Activated CD4-positive, alpha-beta T cell treated with anti-CD3 and anti-CD28 coated beads for 36 hours (primary cell): ENCODE measurements at places on chromosomes 3 and 15. TPM values are rescaled to one million over a fixed set of nuclear protein-coding genes. Genes with fewer than 3 reads are reported as not detected.

C3orf33 gene
- 1.5 TPM for total RNA-seq

GRAMD2A gene
- 0.11 TPM for total RNA-seq

LNP1 gene
- total RNA-seq = 1.7 TPM

LEKR1 gene
- 0.53 TPM for total RNA-seq

GALNT15 gene
- not detected for total RNA-seq

NDUFB5 gene
- total RNA-seq = 105 TPM

RLBP1 gene
- total RNA-seq = not detected

HHATL gene
- not detected for total RNA-seq

IGSF10 gene
- not detected for total RNA-seq

C3orf20 gene
- not detected for total RNA-seq

MNS1 gene
- total RNA-seq = 0.74 TPM

MYEF2 gene
- total RNA-seq = 23.8 TPM

LRTM1 gene
- total RNA-seq = not detected

DNA sequence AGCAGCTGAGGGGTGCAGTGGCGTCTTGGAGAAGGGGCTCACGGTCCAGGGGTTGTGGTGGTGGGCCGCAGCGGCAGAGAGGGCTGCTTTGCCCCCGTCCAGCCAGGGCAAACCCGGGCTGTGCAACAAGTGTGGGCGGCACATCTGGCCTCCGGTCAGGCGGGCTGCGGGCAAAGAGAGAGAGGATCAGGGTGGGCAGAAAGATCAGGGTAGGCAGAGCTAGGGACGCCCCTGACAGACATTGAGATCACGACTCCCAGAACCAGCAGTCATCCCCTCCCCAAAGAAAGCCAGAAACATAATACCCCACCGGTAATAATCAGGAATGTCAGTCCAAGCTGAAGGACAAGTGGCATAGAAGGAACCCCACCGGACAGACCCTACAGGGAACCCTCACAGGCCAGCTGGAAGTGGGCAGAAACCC lies 6.8 kb downstream of the GATA2 start:
- no peak for DNase-seq

GRCh38 chr3:54831112-54831511 lies 96.7 kb downstream of the LRTM1 start:
- DNase-seq = no peak

GRCh38 chr3:161171113-161171512 lies 50.0 kb upstream of the NMD3 start:
- no peak for DNase-seq

DNA sequence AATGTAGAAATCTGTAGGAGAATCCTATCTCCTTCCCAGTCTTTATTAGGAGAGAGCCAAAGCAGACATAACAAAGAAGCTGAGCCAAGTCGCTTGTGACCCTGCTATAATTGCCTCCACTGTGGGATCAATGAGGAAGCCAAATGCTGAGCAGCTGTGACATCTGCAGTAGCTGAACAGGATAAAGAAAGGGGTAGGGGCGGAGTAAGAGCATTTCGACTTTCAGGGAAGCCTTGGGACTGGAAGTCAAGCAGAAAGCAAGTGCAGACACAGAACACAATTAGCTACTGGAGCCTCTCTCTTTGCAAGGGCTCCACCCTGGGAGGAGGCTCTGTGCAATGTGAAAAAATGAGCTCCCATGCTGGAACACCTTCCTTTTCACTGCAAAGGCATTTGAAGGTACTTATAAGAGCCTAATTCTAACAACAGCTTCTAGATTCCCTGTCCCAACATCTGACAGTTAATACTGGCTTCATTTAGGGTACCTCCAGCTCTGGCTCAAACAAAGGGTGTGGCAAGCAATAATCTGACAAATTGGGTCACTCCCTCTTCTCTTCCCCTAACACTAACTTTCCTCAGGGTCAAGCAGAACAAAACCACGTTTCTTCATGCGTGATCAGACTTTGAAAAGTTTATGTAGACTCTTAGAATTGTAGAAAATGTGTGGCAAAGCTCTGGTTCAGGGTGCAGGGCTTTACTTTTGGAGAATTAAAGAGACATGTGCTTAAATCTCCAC lies 166.4 kb downstream of the CADPS start:
- no peak for DNase-seq

GRCh38 chr3:134078169-134078831 lies 48.6 kb upstream of the SLCO2A1 start:
- DNase-seq = no peak

GRCh38 chr3:65785065-65785645 lies 253.6 kb downstream of the MAGI1 start:
- no peak for DNase-seq

- no peak for DNase-seq
These were observed 4.1 kb downstream of the FLNB start for GRCh38 chr3:58012302-58012701.

DNA sequence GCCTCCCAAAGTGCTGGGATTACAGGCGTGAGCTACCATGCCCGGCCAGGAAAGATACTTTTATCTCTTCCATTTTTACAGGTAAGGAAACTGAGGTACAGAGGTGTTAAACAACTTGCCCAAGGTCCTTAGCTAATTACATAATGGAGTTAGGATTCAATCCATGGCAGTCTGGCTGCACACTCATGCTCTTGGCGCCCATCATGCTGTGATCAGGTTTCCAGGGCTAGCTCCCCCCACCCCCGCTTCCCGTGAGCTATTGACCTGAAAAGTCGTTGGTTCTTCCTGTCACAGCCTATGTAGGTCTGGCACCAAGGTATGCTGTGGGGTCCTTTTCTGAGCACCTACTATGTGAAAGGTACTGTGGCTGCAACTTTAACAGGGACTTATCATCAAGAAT lies 55.9 kb upstream of the LARS2 start:
- no peak for DNase-seq

- no peak for DNase-seq
These were observed 50.8 kb downstream of the RFTN1 start for GRCh38 chr3:16462679-16463078.

GRCh38 chr3:88589138-88589537 lies 439.4 kb downstream of the C3orf38 start:
- DNase-seq = no peak

GRCh38 chr15:47743886-47744285 lies 26.6 kb downstream of the SEMA6D start:
- DNase-seq = no peak

DNA sequence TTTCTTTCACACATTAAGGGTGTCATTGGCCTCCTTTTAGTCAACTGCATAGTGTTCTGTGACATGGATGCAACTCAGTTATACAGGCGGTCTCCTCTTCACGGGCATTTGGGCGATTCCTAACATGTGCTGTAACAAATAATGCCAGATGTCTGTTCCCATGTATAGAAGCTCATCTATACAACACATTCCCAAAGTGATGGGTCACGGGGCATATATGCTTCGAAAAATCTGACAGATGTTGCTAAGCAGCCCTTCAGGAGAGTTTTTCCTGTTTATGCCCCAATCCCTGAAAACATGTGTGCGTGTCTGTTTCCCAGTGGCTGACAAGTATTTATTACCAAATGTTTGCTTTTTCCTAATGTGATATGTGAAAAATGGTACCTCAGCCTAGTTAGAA lies 25.8 kb downstream of the LRRK1 start:
- DNase-seq = no peak

DNA sequence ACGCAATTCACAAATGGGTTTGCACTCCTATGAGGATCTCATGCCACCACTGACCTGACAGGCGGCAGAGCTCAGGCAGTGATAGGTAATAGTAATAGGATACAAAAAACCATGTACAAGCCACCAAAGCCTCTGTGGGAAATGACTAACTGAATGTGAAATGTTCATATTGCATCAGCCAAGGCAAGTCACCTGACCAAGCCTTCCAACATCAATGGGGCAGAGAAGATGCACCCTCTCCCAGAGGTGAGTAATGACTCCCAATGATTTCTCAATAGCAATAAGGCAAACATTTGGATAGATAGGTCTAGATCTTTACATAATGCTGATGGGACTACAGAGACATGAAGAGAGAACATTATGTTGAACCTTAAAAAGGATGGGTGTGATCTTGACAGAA lies 14.9 kb downstream of the CNTN3 start:
- DNase-seq = no peak

DNA sequence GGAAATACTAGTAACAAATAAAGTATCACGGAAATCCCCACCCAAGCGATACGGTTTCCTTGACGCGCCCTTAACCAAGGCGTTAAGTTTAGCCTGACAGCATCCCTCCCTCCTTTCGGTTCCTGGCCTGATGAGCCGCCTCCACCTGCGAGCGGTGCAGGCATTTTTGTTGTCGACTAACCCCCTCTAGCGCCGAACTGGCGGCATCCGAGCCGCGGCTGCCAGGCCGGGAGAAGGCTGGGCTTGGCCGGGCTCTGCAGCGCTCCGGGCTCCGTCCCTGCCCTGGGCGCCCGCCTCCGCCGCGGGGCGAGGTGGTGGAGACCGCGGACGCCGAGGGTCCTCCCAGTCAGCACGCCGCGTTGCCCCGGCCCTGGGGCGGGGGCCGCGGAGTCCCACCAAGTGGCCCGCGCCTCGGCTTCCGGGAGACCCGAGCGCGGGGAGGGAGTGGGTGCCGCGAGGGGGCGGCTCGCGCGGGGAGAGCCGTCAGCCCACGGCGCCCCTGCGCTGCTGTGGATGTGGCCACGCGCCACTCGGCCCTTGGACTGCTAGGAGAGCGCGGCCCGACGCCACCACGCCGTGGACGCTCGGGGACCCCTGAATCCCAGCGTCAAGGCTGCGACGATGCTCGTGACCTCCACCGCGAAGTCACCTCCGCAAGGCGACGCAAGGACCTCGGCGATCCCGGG lies 1.1 kb upstream of the EPHA6 start:
- peak; percentile 85 for DNase-seq

- DNase-seq = no peak
These were observed 15.8 kb upstream of the ALDH1A3 start for GRCh38 chr15:100863796-100864267.

- DNase-seq = no peak
These were observed 20.8 kb upstream of the APH1B start for GRCh38 chr15:63256433-63257274.

- no peak for DNase-seq
These were observed 48.0 kb upstream of the WDR72 start for GRCh38 chr15:53807501-53807900.

GRCh38 chr3:45054196-45054857 lies 28.2 kb downstream of the CLEC3B start:
- peak; percentile 31 for DNase-seq

- no peak for DNase-seq
These were observed 304.5 kb upstream of the SATB1 start for GRCh38 chr3:18729671-18730070.

GRCh38 chr15:77709135-77709886 lies 76.6 kb upstream of the LINGO1 start:
- no peak for DNase-seq

- no peak for DNase-seq
These were observed 463.9 kb downstream of the MFSD1 start for GRCh38 chr3:159265705-159266104.

DNA sequence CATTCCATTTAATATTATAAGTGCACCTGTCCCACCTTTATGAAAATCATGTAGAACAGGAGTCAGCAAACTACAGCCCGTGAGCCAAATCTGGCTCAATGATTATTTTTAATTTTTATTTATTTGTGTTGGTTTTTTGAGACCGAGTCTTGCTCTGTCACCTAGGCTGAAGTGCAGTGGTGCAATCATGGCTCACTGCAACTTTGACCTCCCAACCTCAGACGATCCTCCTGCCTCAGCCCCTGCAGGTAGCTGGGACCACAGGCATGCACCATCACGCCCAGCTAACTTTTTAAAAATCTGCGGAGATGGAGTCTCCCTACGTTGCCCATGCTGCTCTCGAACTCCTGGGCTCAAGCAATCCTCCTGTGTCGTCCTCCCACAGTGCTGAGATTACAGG lies 42.0 kb downstream of the MYO1E start:
- no peak for DNase-seq

GRCh38 chr3:115450036-115450435 lies 173.3 kb upstream of the GAP43 start:
- DNase-seq = no peak

GRCh38 chr3:5188419-5189221 lies 1.1 kb downstream of the EDEM1 start:
- peak; percentile 70 for DNase-seq

- no peak for DNase-seq
These were observed 343.0 kb upstream of the ARL6 start for GRCh38 chr3:97421565-97421964.

GRCh38 chr15:88833731-88834100 lies 30.5 kb downstream of the ACAN start:
- DNase-seq = no peak

- peak; percentile 15 for DNase-seq
These were observed 507.5 kb upstream of the TGFBR2 start for GRCh38 chr3:30098653-30099455.

DNA sequence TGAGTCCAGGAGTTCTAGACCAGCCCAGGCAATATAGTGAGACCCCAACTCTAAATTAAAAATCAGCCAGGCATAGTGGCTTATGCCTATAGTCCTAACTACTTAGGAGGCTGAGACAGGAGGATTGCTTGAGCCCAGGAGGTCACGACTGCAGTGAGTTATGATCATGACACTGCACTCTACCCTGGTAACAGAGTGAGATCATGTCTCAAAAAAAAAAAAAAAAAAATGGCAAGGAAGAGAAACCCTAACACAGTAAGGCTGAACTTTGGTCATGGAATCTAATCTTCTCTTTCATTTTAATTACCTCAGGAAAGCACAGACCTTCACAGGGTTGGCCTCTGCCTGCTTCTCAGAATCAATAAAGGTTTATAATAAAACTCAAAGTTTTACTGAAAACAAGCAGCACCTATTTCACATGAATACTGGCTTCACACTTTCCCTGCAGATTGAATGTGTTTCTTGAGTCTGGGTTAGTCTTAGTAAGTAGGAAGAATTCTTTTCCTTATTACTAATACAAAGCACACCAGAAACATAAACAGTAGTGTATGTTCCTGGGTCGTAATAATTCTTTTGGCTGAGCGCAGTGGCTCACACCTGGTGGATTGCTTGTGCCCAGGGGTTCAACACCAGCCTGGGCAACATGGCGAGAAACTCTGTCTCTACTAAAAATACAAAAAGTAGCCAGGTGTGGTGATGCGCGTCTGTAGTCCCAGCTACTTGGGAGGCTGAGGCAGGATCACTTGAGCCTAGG lies 11.6 kb upstream of the NR2C2 start:
- no peak for DNase-seq

GRCh38 chr15:63334821-63335220 lies 46.8 kb downstream of the CA12 start:
- no peak for DNase-seq

DNA sequence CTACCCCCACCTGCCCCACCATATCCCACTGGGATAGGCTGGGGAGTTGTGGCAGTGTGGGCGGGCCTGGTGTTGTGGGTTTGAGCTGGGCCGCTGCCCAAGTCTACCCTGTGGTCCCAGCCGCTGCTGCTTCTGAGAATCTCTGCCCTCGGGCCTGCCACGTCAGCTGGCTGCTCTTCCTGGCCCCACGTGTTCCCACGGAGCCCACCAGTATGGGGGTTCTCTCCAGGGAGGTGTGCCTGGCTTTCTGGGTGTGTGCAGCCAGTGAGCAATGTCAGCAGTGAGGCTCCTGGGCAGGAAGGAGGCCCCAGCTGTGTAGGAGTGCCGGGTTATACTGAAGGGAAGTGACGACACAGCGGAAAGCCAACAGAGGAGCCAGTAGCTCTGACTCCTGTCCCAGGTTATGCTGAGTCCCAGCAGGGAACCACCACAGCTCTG lies 10.5 kb downstream of the GNAI2 start:
- peak; percentile 93 for DNase-seq

GRCh38 chr3:102179326-102180177 lies 255.3 kb upstream of the ZPLD1 start:
- no peak for DNase-seq
